ENCODE measurements at places on chromosomes 4 and X.

DNA sequence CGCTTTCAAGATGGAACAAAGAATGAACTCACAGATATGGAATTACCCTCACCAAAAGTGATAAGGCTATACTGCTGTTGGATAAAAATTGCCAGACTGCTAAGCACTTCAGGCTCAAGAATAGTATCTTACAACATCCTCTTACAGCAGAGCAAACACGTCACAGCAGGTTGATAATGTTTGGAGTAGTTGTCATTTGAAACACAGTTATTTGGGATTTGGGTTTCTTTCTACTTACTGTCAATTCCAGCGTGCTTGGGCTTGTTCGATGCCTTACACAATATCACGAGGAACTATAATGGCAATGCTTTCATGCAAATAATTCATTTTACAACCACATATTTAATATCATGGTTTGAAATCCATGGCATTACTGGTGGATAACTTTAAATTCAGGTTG lies 1223.7 kb upstream of the AGA start:
- no peak for DNase-seq

DNA sequence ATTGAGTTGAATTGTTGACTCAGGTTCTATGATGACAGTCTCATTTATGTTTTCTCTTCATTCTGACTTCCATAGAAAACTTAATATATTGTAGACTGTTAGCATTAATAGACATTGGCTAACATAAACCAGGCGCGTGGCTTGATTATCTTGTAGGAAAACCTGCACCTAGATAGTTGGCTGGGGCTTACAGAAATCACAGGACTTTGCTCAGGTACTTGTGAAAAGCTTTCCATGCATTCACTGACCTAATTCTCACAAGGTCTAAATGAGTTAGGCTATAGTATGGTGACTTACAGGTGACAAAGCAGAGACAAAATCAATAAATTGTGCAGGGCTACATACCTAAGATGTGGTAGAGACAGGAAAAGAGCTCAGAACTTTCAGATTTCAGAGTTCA lies 212.8 kb downstream of the GPAT3 start:
- no peak for DNase-seq

GRCh38 chr4:151962138-151962823 lies 201.5 kb upstream of the GATB start:
- DNase-seq = no peak

DNA sequence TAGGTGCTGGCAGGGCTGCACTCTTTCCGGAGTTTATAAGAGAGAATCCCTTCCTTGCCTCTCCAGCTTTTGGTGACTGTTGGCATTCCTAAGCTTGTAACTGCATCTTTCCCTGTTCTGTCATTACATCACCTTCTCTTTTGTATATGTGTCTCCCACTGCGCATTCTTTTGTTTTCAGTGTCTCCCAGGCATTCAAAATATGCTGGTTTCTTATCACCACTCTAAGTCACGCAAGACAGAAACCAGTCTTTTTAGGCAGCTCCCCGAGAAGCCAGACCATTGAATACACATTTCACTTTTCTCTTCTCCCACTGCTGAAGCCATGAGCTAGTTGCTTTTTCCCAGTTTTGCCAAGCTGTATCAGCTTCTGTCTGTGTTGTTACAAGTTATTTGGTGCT lies 71.0 kb downstream of the LAS1L start:
- no peak for DNase-seq

- DNase-seq = no peak
These were observed 36.5 kb downstream of the SHOX start for GRCh38 chrX:666762-667720.

Data from stimulated activated CD4-positive, alpha-beta T cell treated with anti-CD3 and anti-CD28 coated beads, Interleukin-1b, Interleukin-23, amount 100 ng/mL, for 48 hours (primary cell).